ENCODE measurements at places on chromosomes 12 and 14. TPM values are rescaled to one million over a fixed set of nuclear protein-coding genes. Genes with fewer than 3 reads are reported as not detected.
A peak's percentile ranks its signal among the peaks of the same experiment; 100 is the strongest.

DNA sequence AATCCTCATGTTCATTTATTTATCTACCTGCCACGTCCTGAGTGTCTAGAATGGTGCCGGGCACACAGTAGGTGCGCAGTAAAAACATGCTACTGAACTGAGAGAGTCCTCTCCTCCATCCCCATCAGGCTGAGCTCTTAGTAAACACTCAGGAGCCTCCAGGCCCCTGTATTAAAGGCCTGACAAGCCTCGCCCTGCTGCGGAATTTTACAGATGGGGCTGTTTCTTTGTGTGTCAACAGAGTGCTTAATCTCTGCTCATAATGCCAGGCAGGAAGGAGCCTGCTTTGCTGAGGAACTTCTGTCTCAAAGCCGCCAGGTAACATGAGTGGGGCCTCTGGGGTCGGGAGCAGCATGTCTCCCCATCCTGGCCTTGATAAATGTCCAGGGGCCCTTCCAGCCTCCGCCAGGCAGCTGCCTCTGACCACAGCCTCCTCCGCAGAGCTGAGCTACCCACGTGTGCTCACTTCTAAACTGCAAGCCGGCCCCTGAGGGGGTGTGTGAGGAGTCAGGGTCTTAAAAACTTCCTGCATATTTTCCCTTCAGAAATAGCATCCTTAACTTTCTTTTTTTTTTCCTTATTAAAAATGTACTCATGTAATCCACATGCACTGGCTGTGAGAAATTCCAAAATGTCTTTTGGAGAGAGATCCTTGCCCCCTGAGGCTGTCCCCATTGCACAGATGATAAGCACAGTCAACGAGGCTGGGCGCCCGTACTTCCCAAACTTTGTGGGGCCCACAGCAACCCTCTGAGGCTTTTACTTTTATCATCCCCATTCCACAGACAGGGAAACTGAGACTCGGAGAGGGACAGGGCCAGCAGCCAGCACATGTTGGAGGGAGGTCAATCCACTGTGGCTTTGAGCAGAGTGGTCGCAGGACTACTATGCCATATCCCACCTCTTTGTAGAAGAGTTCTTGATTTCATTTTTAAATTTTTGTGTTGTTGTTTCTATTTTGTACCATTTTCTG, 116.0 kb upstream of the NCOR2 start:
- peak; percentile 86 for DNase-seq

DNA sequence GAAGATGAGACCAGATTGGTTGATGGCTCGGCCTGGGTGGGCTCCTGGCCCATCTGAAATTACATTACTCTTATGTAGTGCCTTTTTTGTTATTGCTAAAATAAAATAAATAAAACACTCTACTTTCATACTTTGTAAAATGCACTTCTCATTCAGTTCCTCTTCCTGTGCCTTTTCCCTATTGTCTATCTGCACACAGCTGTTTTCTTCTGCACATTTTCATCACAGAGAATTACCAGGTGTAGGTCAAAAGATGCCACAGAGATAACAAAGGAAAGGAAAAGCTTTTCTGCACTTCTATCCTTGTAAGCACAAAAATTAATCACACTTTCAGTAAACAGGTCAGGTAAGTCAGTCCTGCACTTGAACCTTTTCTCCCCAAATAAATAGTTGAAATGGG, 265.1 kb downstream of the BTG1 start:
- DNase-seq, result no peak

ERP27 gene
- total RNA-seq, result 0.22 TPM

GRCh38 chr14:97851428-97851995, 1054.3 kb downstream of the VRK1 start:
- no peak for DNase-seq

GLIPR1L2 gene
- total RNA-seq, result 0.29 TPM

GRCh38 chr12:388541-389141, 479 bp downstream of the KDM5A start:
- DNase-seq, result no peak

GRCh38 chr14:106790189-106791036, 1264.0 kb downstream of the TMEM121 start:
- peak; percentile 64 for DNase-seq

- DNase-seq, result no peak
These were observed 2.1 kb upstream of the MAGOHB start for GRCh38 chr12:10615532-10615931.

- DNase-seq, result no peak
These were observed 28.2 kb downstream of the WBP11 start for GRCh38 chr12:14774906-14775635.

DNA sequence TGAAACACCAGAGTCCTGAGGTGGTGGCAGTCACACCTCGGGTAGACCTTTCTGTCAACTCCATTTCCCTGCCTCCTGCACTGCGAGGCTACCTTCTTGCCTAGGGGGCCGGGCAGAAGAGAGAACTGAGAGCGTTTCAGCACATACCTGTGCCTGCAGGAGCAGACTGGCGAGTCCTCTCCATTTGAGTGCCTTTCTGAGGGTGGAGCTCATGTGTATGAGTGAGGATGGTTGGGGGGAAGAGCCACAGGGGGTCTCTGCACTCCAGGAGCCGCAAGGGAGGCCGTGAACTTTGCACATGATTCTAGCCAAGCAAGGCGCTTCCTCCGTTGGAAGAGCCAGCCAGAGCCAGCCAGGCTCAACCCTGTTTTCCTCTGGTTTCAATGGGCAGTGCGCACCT, 31.0 kb upstream of the CCND2 start:
- peak; percentile 60 for DNase-seq

NINJ2 gene
- total RNA-seq, result not detected

DNA sequence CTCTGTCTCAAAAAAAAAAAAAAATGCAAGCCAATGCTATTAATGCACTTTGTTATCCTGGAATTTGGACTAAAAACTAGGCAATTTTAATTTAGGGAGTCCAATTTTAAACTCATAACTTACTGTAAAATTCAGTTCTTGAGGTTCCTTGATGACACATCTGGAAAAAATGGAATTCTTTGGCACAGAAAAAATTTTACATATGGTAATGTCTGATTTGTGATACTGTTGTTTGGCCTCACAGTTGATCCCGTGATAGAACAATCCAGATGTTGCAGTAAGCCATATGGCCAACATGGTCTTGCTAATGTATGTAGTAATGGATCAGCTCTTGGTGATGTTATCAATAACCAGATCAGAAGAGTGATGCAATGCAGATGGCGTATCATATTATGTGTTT, 1089.8 kb downstream of the FLRT2 start:
- DNase-seq, result no peak

- DNase-seq, result peak; percentile 29
These were observed 64.4 kb downstream of the ARF6 start for GRCh38 chr14:49957089-49957852.

MUCL1 gene
- total RNA-seq, result not detected

ZC2HC1C gene
- 2.2 TPM for total RNA-seq

GRCh38 chr12:121144416-121144914, 11.8 kb downstream of the P2RX7 start:
- DNase-seq, result no peak

IRAK3 gene
- 0.53 TPM for total RNA-seq

- peak; percentile 47 for DNase-seq
These were observed 39.1 kb downstream of the ADCK1 start for GRCh38 chr14:77838831-77839511.

DNA sequence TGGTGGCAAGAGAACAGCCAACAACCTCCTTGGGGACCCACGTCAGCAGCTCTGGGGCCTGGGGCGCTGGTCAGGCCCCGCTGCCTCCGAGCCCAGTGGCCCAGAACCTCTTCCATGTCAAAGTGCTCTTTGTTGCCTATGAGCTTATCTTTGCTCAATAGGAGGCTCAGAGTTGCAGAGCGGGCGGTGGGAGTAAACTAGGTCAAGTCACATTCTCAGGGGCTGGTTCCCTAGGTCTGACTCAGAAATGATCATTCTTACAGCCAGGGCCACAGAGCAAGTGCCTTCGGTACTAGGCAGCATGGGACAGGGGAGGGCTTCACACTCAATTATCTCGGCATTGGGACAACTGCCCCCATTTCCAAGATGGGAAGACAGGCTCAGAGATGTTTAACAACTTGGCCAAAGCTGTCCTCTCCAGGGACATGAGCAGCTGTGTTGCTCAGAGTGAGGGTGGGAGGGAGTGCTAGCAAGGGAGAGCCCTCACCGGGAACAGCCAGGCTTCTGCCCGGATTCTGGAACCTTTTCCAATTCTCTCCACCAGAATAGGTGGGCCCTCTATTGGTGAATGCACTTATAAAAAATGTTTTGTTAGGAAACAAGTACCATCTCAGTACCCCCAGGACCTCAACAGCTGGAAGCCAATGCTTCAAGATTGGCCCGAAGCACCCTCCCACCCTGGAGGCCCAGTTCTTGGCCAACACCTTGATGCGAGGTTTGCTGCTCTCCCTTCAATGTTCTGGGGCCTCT, 11.9 kb downstream of the SLC25A29 start:
- DNase-seq, result peak; percentile 41

GRIN2B gene
- total RNA-seq, result 5.5 TPM

WDR89 gene
- 23.2 TPM for total RNA-seq

DNA sequence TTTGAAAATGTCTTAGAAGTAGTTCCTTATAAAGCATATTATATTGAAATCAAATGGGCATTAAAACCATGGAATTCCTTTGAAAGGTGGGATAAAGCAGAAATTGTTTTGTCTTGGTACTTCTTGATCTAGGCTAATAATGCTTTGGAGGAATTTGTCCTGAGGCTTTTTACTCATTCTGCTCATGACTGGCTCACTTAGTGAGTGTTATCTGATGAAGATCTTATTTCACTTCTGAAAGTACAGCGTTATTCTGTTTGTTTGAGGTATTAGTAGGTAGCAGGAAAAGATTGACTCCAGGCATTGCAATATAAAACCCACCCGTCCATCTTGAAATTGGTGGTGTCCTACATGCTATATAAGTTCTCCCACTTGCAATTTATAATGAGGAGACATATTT, 5.5 kb downstream of the C12orf71 start:
- DNase-seq, result no peak

GRCh38 chr12:31958569-31959160, 550 bp upstream of the RESF1 start:
- DNase-seq, result peak; percentile 42

- no peak for DNase-seq
These were observed 270.5 kb downstream of the BCAT1 start for GRCh38 chr12:24678436-24678835.

- no peak for DNase-seq
These were observed 18.9 kb downstream of the ARL6IP4 start for GRCh38 chr12:122999196-122999946.

TDG gene
- 59.0 TPM for total RNA-seq

KLHL33 gene
- total RNA-seq, result 0.09 TPM

FOXG1 gene
- 0.11 TPM for total RNA-seq

GRCh38 chr12:71610031-71610795, 53.4 kb downstream of the ZFC3H1 start:
- DNase-seq, result no peak

- no peak for DNase-seq
These were observed 169.9 kb downstream of the TSPAN9 start for GRCh38 chr12:3247077-3247476.

GRCh38 chr12:32502693-32503502, 103.5 kb downstream of the FGD4 start:
- no peak for DNase-seq

DNA sequence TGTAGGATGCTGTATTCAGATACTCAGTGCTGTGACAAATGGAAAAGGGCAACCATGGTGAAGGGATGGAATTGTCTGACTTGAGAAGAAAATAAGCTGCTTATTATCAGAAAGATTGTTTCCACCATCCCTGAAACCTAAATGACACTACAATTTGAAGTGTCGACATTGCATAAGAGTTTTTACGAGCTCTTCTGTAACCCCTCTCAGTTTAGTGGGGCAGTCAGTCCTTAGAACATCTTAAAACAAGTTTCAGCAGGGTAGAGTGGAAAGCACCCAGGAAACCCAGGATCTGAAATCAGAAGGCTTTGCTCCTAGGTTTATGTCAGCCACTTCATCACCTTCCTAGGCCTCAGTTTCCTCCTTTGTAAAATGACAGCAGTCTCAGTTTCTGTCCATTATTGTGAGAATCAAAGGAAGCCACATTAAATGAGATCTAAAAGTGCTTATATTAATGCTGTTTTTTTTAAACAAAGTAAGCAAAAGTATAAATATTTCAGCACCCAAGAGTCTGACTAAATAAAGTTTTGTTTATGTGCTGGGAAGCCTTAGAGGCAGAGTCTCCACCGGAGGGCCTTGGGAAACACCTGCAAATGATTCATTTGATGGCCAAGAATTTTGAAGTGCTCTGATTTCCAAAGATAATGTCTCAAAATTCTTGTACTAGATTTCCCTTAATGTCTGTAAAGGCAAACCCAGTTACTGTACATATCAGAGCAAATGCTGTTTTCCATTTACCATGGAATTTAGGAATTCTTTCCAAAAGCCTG, 1.8 kb downstream of the IFT43 start:
- no peak for DNase-seq

INSM2 gene
- total RNA-seq, result not detected

DNA sequence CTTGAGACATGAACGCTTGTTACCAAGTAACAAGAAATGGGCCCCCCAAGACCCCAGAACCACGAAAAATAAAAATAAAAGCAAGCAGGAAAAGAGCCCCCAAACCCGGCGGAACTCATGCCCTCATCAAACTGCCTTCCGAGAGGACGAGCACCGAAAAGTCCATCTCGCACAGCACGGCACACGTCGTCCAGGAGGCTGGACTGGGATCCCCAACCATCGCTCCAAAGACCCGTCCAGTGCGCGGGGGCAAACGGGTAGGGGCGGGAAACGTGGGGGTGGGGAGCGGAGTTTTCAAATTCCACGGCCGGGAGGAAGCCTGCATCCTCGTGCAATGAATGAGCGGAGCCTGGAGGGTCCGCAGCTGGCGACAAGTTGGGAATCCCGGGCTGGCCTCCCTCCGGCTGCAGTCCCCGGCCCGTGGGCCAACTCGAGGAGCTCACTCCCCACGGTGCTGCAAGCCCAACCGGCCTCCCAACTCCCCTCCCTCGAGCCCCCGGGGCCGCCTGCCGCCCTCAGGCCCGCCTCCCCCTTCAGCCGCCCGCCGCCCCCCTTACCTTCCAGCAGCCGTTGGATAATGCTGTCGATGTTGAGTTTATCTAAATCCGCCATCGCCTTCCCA, 484 bp downstream of the PPP1CC start:
- DNase-seq, result no peak

FAM181A gene
- not detected for total RNA-seq

- DNase-seq, result no peak
These were observed 26.6 kb upstream of the LIMA1 start for GRCh38 chr12:50309950-50310349.

SIX6 gene
- total RNA-seq, result not detected

DNA sequence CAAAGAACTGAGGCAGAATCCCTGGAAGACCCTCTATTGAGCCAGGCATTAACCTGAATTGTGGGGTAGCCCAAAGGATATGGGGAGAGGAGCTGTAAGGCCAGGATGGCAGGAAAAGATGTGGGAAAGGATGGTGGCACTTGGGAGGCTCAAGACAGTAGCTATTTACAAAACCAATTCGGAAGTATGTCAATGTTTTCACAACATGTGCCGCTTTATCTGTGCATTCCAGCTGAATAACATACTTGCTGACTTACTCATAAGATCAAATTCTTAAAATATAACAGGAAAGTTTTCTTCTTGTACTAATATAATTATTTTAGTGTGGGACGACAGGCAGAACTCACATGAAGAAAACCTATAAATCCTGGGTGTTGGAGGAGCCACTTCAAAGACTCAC, 10.6 kb downstream of the BBS10 start:
- DNase-seq, result no peak

Measured in endodermal cell (in vitro differentiated cells).